ENCODE measurements at places on chromosomes 7 and 10. TPM values are rescaled to one million over a fixed set of nuclear protein-coding genes. Genes with fewer than 3 reads are reported as not detected.

DNA sequence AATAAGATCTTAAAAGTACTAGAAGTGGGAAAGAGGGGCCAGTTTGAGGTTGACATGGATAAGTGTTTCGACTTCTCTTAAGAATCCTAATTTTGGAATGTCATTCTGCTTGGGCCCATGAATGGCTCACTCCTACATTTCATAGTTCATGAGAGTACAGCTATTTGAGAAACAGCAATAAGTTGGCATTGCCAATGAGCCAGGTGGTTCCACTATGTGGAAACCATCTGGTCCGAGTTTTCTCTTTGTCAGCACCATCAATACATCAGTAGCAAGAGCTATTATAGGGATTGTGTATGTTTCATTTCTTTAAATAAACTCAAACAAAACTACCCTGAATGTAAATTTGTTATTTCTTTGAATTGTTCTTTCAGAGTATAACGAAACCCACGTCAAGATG is 78.1 kb upstream of the NEBL start:
- H3K4me1 ChIP-seq, result no peaks in the 10 kb centered on the region
- DNase-seq, result no peak
- H3K27me3 ChIP-seq, result no peaks in the 10 kb centered on the region
- H3K36me3 ChIP-seq, result no peaks in the 10 kb centered on the region

CCL24 gene
- total RNA-seq, result not detected

GRCh38 chr7:134022286-134022911 is 104.7 kb upstream of the LRGUK start:
- H3K27ac ChIP-seq, result no peak overlapping the region
- H3K4me1 ChIP-seq, result no peaks in the 10 kb centered on the region
- no peaks in the 10 kb centered on the region for H3K36me3 ChIP-seq
- DNase-seq, result no peak

DNA sequence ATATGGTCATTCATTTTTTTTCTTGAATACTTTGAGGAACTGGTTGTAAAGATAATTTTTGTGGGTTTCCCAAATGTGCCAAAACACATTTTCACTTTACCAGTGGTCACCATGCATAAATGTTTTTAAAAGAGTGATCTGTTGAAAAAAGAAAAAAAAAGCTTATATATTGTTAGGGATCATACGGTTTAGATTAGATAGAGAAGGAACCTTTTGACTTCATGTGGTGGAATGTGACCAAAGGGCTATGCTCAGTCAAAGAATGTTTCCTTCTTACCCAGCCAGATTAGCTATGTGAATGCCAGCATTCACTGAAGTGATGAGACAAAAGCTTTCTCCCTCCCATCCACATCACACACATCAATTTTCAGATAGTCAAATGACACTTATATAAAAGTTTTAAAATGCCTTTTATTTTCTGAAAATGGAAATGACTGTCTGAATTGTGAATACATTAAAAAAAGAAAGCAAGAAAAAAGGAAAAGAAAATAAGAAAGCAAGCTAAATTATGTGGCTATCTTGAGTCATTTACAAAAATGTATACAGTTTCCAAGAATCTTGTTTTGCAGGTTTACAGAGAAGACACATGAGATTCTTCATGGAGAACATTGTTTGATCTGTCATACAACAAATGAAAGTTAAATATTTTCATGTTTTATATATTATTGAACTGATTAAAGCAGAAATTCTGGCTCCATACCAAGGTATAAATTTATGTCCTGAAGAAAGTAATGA is 8.6 kb upstream of the CPED1 start:
- H3K4me3 ChIP-seq, result no peak overlapping the region
- H3K36me3 ChIP-seq, result peaks cover 7% of the 10 kb centered on the region
- H3K4me1 ChIP-seq, result no peaks in the 10 kb centered on the region
- H3K27ac ChIP-seq, result no peak overlapping the region
- no peaks in the 10 kb centered on the region for H3K27me3 ChIP-seq
- no peak for DNase-seq

SPDYE9 gene
- not detected for total RNA-seq

DNA sequence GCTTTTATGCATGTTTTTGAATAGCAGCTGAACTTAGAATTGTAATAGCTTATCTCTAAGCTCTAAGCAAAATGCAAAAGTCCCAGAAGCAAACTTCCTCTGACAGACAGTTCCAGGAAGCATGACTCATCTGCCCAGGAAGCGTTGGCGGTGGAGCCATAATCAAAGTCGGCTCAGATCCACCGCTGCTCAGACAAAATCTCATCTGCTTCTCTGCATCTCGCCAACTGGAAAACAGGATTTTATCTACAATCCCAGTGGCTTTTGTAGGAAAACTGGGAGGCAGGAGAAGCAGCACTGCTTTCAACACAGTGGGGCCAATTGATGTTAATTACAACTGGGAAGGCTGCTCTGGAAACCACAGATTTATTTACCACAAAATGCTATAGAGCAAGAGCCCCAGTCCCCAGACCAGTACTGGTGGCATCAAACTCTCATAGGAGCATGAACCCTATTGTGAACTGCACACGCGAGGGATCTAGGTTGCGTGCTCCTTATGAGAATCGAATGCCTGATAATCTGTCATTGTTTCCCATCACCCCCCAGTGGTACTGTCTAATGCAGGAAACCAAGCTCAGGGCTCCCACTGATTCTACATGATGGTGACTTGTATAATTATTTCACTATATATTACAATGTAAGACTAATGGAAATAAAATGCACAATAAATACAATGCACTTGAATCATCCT is 99.9 kb downstream of the CUBN start:
- DNase-seq, result peak; percentile 80
- no peaks in the 10 kb centered on the region for H3K36me3 ChIP-seq
- H3K27ac ChIP-seq, result peak overlapping the region; percentile 74
- H3K27me3 ChIP-seq, result no peaks in the 10 kb centered on the region
- H3K4me1 ChIP-seq, result peaks cover 55% of the 10 kb centered on the region
- peak overlapping the region; percentile 12 for H3K4me3 ChIP-seq

TMEM140 gene
- total RNA-seq, result 27.3 TPM

- H3K36me3 ChIP-seq, result no peaks in the 10 kb centered on the region
- no peaks in the 10 kb centered on the region for H3K27me3 ChIP-seq
- no peak overlapping the region for H3K4me3 ChIP-seq
Measured at GRCh38 chr10:53786236-53786900, 1013.8 kb upstream of the MBL2 start.

GRCh38 chr10:26481914-26482550 is 43.9 kb downstream of the APBB1IP start:
- H3K4me3 ChIP-seq, result no peak overlapping the region
- H3K36me3 ChIP-seq, result no peaks in the 10 kb centered on the region
- peaks cover 25% of the 10 kb centered on the region for H3K4me1 ChIP-seq
- no peaks in the 10 kb centered on the region for H3K27me3 ChIP-seq

GRCh38 chr7:7718492-7718891 is at the start of gene RPA3:
Gene RPA3 (minus strand): TSS chr7:7718607. CDS start chr7:7640418, 78,189 bp downstream.
- H3K4me1 ChIP-seq, result no peaks in the 10 kb centered on the region
- no peak for DNase-seq
- H3K27me3 ChIP-seq, result no peaks in the 10 kb centered on the region
- no peak within 1 kb of the TSS for H3K27ac ChIP-seq

GRCh38 chr10:44958898-44959246 is 730 bp upstream of the RASSF4 start:
- H3K27me3 ChIP-seq, result no peaks in the 10 kb centered on the region
- DNase-seq, result no peak
- H3K36me3 ChIP-seq, result peaks cover 11% of the 10 kb centered on the region

HDAC9 gene
- 9.2 TPM for total RNA-seq

DNA sequence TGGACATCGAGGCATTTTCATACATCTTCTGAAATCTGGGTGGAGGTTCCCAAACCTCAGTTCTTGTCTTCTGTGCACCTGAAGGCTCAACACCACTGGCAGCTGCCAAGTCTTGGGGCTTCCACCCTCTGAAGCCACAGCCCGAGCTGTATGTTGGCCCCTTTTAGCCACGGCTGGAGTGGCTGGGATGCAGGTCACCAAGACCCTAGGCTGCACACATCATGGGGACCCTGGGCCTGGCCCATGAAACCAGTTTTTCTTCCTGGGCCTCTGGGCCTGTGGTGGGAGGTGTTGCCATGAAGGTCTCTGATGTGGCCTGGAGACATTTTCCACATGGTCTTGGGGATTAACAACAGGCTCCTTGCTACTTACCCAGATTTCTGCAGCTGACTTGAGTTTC is 62.1 kb downstream of the INPP5A start:
- H3K36me3 ChIP-seq, result no peaks in the 10 kb centered on the region
- no peaks in the 10 kb centered on the region for H3K27me3 ChIP-seq
- H3K4me3 ChIP-seq, result no peak overlapping the region
- DNase-seq, result peak; percentile 10
- no peak overlapping the region for H3K27ac ChIP-seq
- H3K4me1 ChIP-seq, result no peaks in the 10 kb centered on the region

NDUFB8 gene
- 110 TPM for total RNA-seq
